Stimulated activated CD8-positive, alpha-beta memory T cell treated with anti-CD3 and anti-CD28 coated beads, Interleukin-15, amount 100 ng/mL, for 48 hours (primary cell): ENCODE measurements at places on chromosomes 5 and 9.

DNA sequence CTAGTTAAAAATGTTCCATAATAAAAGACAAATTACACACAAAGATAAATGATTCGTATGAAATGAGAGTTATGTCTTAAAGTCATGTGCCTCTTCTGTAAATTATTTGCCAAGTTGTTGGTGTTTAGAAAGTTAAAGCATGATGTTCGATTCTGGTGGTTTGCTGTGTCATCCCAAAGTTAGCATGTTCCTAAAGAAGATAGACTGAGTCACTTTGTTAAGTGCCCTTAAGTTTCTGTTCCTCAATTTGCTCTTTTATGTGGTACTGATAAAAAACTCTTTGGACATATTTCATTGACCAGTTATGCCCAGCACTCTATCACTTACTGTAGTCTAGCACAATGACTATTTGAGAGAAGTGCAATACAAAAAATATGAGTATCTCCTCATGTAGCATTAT, 366.9 kb upstream of the ZNF608 start:
- no peak for DNase-seq

DNA sequence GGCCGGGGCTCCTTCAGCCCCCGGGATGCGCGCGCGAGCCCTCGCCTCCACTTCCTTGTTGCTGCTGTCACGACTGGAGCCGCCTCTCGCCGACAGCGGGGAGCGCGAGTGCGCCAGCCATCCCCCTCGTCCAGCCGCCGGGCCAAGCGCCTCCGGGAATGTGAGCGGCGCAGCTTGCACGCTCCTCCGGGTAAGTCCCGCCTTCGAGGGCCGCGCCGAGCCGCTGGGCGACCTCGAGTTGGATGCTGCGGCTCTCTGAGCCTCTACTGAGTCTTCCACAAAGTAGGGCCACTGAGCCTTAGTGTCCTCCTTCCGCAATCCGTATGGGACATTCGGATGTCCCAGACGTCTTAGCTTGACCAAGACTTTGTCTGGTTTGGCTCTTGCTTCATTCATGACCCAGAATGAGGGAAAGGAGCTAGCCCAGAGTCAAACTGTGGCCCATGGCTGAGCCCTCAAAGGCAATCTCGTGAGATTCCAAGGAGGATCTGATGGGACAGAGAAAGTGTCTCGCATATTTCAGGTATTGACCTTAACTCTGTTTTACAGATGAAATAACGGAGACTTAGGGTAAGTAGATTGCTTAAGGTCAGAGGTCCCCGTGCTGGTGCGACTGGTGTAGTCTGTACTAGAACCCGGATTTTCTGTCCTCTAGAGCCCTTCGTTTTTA, 586 bp downstream of the HMGXB3 start:
- DNase-seq, result no peak

DNA sequence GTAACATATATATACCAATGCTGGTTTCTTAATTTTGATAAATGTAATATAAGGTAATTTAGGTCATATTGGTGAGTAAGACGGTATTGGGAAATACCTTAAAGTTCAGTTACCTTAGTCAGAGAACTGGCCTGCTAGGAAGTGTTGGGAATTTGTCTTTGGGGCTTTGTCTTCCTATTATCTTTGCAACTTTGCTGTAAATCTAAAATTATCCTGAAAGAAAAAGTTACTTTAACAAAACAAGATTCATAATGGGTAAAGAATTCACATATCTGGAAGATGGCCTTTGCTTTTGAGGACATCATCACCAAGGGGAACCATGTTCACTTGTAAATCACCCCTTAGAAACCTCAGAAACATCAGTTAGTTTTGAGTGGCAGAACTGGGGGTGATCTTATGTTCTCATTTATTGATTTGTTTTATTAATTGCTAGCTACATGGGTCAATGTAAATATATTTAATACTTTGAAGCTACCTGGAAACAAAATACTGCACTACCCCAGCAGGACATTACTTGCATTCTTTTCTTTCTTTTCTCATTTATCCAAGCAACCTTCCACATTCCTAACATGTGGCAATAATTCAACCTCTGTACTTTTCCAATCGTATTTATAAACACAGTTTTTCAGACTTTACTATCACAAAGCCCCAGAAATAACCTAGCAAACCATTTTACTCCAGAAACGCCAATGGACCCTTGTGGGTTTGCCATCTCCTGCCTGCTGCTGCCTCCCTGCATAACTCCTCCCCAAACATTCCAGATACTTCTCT, 41.4 kb downstream of the GLIS3 start:
- DNase-seq, result no peak

DNA sequence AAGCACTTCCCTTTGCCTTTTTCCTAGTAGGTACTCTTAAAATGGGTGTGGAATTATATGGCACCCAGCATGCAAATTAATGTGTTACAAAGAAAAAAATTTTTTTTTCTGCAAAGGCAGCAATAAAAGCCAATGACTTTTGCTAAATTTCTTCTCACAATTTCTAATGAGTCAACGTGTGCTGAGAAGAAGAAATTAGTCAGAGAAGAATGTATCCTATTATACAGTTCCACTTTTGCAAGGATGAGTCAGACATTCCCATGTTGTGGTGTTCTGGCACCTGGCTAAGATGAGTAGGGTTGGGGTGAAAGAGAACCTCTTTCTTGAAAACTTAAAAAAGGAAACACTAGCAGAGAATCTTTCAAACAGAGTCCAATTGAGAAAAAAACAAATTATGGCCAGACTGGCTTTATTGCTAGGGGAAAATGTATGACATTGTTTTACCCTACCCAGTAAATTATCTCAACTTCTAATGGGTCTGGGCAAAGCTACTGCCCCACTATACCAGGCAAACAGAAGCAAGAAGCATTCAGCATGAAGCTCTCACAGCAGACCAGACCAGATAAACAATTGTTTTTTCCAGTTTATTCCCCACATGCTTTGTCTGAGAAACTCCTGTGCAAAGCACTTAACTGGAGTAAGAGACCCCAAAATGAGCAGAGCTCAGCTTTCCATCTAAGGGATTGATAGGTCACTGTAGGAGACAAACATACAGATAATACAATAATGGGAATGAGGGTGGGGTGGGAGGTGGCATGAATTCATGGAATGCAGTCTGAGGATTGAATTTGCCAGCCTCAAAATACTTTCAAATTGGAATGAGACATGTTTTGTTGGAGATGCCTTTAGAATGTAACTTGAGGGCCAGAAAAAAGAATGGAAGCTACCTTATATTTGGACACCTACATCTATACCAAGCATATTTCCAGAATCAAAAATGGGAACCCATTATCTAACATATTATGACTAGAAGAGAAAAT, 220.8 kb upstream of the RFX3 start:
- DNase-seq, result peak; percentile 32

- no peak for DNase-seq
Measured at GRCh38 chr9:15277400-15278090, 29.5 kb downstream of the TTC39B start.
